Progenitor cell of endocrine pancreas (in vitro differentiated cells): ENCODE measurements at places on chromosomes 12 and 14. TPM values are rescaled to one million over a fixed set of nuclear protein-coding genes. Genes with fewer than 3 reads are reported as not detected.

Gene TAS2R19
- total RNA-seq, result 6.6 and 8.5 TPM in 2 replicates

GRCh38 chr14:76089575-76089974 lies 62.1 kb upstream of the GPATCH2L start:
- no peak for DNase-seq
- H3K27me3 ChIP-seq, result peaks cover 17% of the 10 kb centered on the region
- peaks cover 3% of the 10 kb centered on the region for H3K4me1 ChIP-seq
- H3K4me3 ChIP-seq, result no peak overlapping the region

DNA sequence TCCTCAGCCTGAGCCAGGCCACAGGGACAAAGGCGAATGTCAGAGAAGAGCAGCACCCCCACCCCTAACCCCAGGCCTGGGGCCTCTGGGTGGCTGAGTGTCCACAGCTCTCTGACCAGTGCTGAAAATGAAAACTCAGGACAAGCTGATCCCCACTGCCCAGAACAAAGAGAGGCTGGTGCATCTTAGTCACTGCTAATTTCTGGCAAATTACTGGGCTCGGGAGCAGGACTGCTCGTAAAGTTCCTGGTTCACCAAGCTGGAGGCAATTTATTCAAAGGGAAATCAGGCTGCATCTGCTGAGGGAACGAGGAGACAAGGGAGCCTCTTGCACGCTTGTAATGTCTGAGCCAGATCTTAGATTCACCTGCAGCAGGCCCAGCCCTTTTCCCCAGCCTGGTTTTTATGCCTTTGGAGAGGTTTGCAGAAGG lies 43.2 kb downstream of the CALM1 start:
- no peaks in the 10 kb centered on the region for H3K4me1 ChIP-seq
- peaks cover 8% of the 10 kb centered on the region for H3K27me3 ChIP-seq
- no peak overlapping the region for H3K4me3 ChIP-seq
- H3K36me3 ChIP-seq, result no peaks in the 10 kb centered on the region

Gene DEGS2
- total RNA-seq, result 0.73 and 1.3 TPM in 2 replicates

DNA sequence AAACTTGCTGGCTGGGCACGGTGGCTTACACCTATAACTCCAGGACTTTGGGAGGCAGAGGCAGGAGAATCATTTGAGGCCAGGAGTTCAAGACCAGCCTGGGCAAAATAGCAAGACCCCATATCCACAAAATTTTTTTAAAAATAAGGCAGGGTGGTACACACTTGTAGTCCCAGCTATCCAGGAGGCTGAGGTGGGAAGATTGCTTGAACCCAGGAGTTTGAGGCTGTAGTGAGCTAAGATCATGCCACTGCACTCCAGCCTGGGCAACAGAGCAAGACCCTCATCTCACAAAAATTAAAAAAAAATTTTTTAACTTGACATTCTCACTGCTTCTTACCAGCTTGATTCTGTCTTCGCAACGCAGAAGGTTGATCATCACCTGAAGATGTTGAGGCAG lies 39.5 kb downstream of the SSH1 start:
- no peak overlapping the region for H3K27ac ChIP-seq
- H3K4me1 ChIP-seq, result peaks cover 14% of the 10 kb centered on the region
- no peak overlapping the region for H3K4me3 ChIP-seq
- DNase-seq, result no peak
- H3K27me3 ChIP-seq, result no peaks in the 10 kb centered on the region

Gene MON2
- total RNA-seq, result 50.2 and 53.1 TPM in 2 replicates

DNA sequence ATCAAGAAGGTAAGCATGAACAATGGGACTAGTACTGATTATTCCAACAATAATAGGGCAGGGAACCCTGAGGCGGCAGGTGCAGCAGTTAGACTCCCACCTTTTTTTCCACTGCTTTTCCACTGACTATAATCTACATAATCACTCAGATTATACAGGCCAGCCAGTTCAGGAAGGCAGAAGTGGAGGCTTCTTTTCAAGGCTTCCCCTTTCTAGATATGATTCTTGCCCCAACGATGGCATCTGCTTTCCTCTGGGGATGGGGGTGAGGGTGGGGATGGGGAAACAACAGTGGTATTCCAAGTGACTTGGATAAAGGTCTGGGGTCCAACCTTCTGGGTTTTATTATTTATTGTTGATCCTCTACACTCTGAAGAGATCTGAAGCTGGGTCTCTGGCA lies 331 bp downstream of the NCKAP1L start:
- no peaks in the 10 kb centered on the region for H3K36me3 ChIP-seq
- no peak for DNase-seq

- no peak overlapping the region for H3K4me3 ChIP-seq
- H3K27me3 ChIP-seq, result no peaks in the 10 kb centered on the region
- peaks cover 3% of the 10 kb centered on the region for H3K4me1 ChIP-seq
Measured at GRCh38 chr12:98408681-98409080, 106.7 kb upstream of the TMPO start.

DNA sequence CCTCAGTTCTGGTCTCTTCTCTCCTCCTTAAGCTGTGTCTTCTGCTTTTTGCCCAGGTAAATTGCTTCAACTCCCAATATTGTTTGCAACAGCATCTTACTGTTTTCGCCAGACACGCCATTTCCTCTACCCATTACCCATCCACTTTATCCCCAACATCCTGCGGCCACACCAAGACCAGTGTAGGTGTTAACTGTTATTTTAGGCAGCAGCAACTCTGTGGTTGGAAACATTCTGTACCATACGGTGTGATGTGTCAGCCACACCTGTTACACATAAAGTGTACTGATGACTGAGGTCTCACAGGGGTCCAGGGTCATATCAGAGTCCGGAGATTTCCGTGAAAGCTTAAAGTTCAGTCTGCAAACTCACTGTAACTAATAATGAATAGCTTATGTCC lies 21.8 kb upstream of the KLRD1 start:
- H3K36me3 ChIP-seq, result no peaks in the 10 kb centered on the region
- H3K4me1 ChIP-seq, result no peaks in the 10 kb centered on the region
- no peak overlapping the region for H3K4me3 ChIP-seq
- no peak overlapping the region for H3K27ac ChIP-seq
- DNase-seq, result no peak

Gene CD163L1
- 1.1 TPM in 2 replicates for total RNA-seq

- no peaks in the 10 kb centered on the region for H3K4me1 ChIP-seq
- H3K27me3 ChIP-seq, result no peaks in the 10 kb centered on the region
- no peak for DNase-seq
- H3K27ac ChIP-seq, result no peak overlapping the region
- peaks cover 2% of the 10 kb centered on the region for H3K36me3 ChIP-seq
Measured at GRCh38 chr14:69105326-69105725, 47.6 kb downstream of the DCAF5 start.

GRCh38 chr14:90406384-90406798 lies 9.6 kb downstream of the CALM1 start:
- H3K27ac ChIP-seq, result peak overlapping the region; percentile 57
- H3K4me1 ChIP-seq, result no peaks in the 10 kb centered on the region
- no peaks in the 10 kb centered on the region for H3K27me3 ChIP-seq
- DNase-seq, result no peak

Gene MVK
- 28.1 and 33.3 TPM in 2 replicates for total RNA-seq

Gene EFS
- total RNA-seq, result 66.8 and 69.6 TPM in 2 replicates

DNA sequence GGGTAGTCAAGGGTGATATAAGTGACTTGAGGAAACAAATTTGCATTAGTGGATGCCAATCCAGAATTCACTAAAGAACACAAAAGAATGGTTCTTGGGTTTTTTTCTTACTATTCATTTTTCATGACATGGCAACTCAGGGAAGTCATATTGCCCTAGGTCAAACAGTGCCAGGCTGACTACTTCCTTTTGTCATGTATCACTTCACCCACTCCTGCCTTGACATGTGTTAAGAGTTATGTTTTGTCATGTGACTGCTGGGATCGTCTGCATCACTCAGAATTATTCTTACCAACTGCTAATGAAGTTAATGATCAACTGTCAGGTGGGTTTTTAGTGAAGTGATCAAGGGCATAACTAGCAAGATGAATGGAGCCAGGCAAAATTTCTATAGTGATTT lies 74.2 kb downstream of the PRORP start:
- no peak overlapping the region for H3K4me3 ChIP-seq
- H3K27ac ChIP-seq, result no peak overlapping the region
- no peaks in the 10 kb centered on the region for H3K27me3 ChIP-seq
- no peak for DNase-seq
- H3K4me1 ChIP-seq, result peaks cover 8% of the 10 kb centered on the region
- peaks cover 19% of the 10 kb centered on the region for H3K36me3 ChIP-seq

- H3K4me3 ChIP-seq, result no peak overlapping the region
- DNase-seq, result no peak
- no peak overlapping the region for H3K27ac ChIP-seq
- peaks cover 14% of the 10 kb centered on the region for H3K4me1 ChIP-seq
- peaks cover 1% of the 10 kb centered on the region for H3K36me3 ChIP-seq
Measured at GRCh38 chr14:34425095-34425851, 36.8 kb downstream of the SPTSSA start.

- no peaks in the 10 kb centered on the region for H3K36me3 ChIP-seq
- H3K27me3 ChIP-seq, result no peaks in the 10 kb centered on the region
- H3K27ac ChIP-seq, result no peak overlapping the region
Measured at GRCh38 chr12:3261782-3262359, 184.7 kb downstream of the TSPAN9 start.

- H3K4me1 ChIP-seq, result peaks cover 19% of the 10 kb centered on the region
- peak overlapping the region; percentile 92 for H3K4me3 ChIP-seq
- DNase-seq, result peak; percentile 82
- H3K27me3 ChIP-seq, result peaks cover 78% of the 10 kb centered on the region
Measured at GRCh38 chr12:107317751-107318555, 224.6 kb upstream of the CRY1 start.

DNA sequence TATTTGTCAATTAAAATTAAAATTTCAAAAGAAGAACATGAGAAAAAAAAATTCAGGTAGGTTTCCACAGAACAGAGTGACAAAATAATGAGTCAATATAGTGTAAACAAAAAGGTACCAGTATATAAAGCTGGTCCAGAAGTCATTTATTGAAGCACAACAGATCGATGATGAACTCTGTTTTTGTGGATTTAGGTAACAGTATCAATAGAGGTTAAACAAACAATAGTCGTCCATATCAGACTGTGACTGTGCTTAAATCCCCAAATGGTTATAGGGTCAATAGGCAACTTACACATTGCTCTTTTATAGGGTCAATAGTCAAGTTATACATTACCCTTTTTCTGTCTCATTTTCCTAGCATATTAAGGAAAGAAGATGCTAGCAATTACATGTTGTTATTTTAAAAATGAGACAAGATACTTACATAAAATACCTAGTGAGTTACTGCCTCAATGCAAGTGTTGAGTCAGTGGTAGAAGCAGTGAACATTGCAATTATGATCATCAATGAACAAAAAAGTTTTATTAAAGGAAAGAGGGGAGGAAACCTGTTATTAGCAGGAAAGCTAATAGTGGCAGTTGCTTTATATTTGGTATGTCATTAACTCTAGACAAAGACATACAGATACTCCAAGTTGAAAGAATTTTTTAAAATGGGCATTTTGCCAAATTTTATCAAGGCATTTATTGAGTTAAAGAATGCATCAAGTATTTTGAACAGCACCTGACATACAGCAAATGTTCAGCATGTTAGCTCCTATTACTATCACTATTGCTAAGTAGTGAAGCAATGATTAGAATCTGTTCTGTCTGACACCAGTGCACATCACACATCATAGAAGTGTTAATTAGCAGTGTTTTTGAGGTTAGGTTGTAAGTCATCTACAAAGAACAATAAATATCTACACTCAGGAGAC lies 102.9 kb downstream of the CCER1 start:
- peak overlapping the region; percentile 3 for H3K27ac ChIP-seq
- H3K27me3 ChIP-seq, result no peaks in the 10 kb centered on the region
- H3K4me3 ChIP-seq, result peak overlapping the region; percentile 19
- no peak for DNase-seq
- H3K4me1 ChIP-seq, result peaks cover 29% of the 10 kb centered on the region

DNA sequence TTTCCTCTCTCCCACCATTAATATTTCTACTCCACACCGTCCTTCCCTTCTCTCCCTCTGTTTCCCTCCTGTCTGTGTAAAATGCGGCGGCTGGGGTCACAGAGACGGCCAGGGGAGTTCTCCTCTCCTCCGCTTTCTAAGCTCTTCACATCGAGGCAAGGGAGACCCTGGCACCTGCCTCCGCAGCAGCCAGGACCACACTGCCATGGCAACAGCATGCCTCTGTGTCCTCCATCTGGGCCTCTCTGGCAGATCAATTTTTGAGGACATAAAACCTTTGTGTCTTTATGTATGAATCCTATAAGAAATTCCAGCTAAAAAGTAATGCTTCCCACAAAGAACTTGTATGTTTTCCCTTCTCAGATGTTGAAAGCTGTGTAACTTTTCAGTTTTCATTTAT lies 41.4 kb downstream of the DYRK4 start:
- no peaks in the 10 kb centered on the region for H3K36me3 ChIP-seq
- H3K4me3 ChIP-seq, result no peak overlapping the region
- peaks cover 27% of the 10 kb centered on the region for H3K27me3 ChIP-seq
- H3K27ac ChIP-seq, result no peak overlapping the region
- H3K4me1 ChIP-seq, result peaks cover 4% of the 10 kb centered on the region

GRCh38 chr14:75318353-75318752 lies 39.7 kb downstream of the FOS start:
- H3K27ac ChIP-seq, result no peak overlapping the region
- no peak overlapping the region for H3K4me3 ChIP-seq
- no peaks in the 10 kb centered on the region for H3K36me3 ChIP-seq
- peaks cover 6% of the 10 kb centered on the region for H3K27me3 ChIP-seq
